Kidney (tissue), 22 donors: ENCODE measurements at places on chromosomes 6 and 20. TPM values are rescaled to one million over a fixed set of nuclear protein-coding genes. Genes with fewer than 3 reads are reported as not detected.

SLC17A1 gene
- total RNA-seq, result 26.3 TPM

MUCL3 gene
- 0.13 TPM for total RNA-seq

DDX43 gene
- 1.4 TPM for total RNA-seq

CGA gene
- total RNA-seq, result not detected

OR2B6 gene
- total RNA-seq, result not detected

BNIP5 gene
- 0.44 TPM for total RNA-seq
